ENCODE measurements at places on chromosomes 1 and 21. TPM values are rescaled to one million over a fixed set of nuclear protein-coding genes. Genes with fewer than 3 reads are reported as not detected.

DNA sequence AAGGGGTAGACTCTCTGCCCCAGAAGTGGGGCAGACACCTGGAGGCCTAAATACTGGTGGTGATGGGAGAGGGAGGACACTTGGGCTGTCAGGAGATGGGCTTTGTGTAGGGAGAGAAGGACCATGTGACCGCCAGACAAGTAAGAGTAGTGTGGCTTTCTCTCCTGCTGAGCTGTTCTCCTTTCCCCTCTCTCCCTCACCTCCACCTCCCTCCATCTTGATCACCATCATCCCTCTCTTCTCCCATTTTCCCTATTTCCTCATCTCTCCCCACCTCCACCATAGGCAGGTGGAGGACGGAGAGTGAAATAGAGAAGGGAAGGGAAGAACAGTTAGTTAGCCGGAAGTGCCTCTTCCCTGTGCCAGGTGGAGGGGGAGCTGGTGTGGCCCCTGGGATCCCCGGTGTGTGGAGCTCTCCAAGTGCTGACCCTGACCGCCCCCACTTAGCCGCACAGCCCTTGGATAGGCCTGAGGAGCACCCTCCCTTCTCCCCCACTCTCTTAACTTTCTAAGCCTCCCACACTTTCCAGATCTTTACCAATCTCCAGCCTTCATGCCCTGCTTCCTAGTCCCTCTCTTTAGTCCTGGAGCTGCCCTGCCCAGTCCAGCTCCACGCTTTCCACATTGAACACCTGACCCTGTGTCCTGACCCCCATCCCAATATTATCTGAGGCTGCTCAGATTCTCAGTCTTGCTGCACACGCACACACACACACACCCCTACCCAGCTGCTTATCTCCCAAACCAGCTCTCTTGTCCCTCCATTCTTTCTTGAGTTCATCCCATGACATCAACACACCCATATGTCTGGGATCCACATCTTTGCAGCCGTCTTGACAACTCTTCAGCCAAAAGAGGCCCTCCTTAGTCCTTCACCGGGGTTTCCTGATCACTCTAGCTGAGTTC, 1.5 kb downstream of the CELF3 start:
- H3K4me3 ChIP-seq, result no peak overlapping the region
- no peak overlapping the region for H3K27ac ChIP-seq
- peaks cover 10% of the 10 kb centered on the region for H3K4me1 ChIP-seq
- DNase-seq, result no peak

DNA sequence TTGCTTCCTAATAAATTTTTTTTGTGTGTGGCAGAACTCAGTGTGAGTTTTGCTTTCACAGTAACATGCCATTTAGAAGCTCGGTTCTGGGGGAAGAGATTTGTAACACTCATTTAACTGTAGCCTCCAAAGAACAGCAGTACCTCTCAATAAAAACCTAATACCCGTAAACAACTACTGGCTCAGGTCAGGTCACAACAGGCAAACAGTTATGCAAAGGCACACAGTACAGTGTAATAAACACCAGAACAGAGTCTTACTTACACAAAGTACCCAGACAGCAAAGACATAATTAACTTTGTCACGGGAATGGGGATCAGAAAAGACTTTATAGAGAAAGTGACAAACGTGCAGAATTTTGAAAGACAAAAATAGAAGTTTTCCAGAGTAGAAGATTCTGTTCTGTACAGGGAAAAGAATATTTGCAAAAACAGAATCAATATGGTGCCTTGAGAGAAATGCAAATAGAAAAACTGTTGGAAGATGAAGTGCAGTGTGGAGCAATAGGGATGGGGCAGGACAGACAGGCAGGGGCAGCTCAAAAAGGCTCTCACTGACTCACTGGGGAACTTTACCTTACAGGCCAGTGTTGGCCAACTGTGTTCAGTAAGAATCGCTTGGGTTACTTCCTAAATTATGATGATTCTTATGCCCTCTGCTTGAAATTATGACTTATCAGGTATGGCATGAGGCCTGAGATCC, 38.8 kb downstream of the EGLN1 start:
- no peak overlapping the region for H3K4me3 ChIP-seq
- no peak overlapping the region for H3K27ac ChIP-seq
- H3K4me1 ChIP-seq, result peaks cover 7% of the 10 kb centered on the region
- H3K27me3 ChIP-seq, result no peaks in the 10 kb centered on the region
- H3K36me3 ChIP-seq, result no peaks in the 10 kb centered on the region

DNA sequence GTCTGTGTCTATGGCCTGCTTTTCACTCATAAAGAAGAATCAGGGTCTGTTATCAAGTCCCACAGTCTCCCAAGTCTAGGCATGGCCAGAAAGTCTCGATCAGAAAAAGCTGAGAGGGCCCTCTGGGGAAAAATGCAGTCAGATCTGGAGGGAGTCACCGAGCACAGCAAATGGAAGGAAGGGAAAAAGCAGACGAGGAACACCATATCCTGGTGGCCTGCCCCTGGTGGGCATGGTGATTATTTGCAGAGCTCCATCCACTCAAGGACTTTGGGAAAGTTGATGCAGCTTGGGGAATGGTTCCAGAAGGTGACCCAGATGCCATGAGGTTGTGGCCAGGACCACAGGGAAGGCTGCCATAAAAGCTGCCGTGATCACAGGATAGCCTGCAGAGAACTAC, 189.1 kb downstream of the CLIC6 start:
- H3K4me1 ChIP-seq, result no peaks in the 10 kb centered on the region
- H3K27me3 ChIP-seq, result no peaks in the 10 kb centered on the region
- peaks cover 92% of the 10 kb centered on the region for H3K36me3 ChIP-seq

GRCh38 chr1:170661646-170662411, 2.1 kb upstream of the PRRX1 start:
- no peaks in the 10 kb centered on the region for H3K36me3 ChIP-seq
- H3K4me3 ChIP-seq, result peak overlapping the region; percentile 62
- peak overlapping the region; percentile 66 for H3K27ac ChIP-seq
- H3K4me1 ChIP-seq, result peaks cover 29% of the 10 kb centered on the region
- no peak for DNase-seq

GRCh38 chr1:160083968-160084770, 2.8 kb downstream of the KCNJ9 start:
- peaks cover 14% of the 10 kb centered on the region for H3K36me3 ChIP-seq
- H3K27ac ChIP-seq, result no peak overlapping the region
- peaks cover 54% of the 10 kb centered on the region for H3K27me3 ChIP-seq
- DNase-seq, result peak; percentile 86
- H3K4me3 ChIP-seq, result peak overlapping the region; percentile 41
- peaks cover 8% of the 10 kb centered on the region for H3K4me1 ChIP-seq

DNA sequence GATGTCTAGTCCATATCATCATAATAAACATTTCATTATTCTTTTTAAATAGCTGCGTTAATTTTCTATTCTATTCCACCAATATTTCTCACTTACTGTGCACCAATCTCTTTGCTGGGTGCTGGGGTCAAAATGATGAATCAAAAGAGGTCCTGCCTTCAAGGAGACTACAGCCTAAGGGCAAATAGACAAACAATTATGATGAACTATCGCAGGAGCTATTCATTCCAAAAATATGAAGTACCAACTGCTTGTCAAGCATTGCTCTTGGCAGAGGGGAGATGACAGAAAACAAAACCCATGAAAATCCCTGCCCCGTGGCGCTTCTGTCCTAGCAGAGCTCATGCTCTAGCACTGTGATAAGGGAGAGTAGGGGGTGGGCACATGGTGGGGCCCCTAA, 28.8 kb upstream of the SLC26A9 start:
- H3K4me3 ChIP-seq, result no peak overlapping the region
- DNase-seq, result no peak
- no peaks in the 10 kb centered on the region for H3K36me3 ChIP-seq
- no peaks in the 10 kb centered on the region for H3K27me3 ChIP-seq

DNA sequence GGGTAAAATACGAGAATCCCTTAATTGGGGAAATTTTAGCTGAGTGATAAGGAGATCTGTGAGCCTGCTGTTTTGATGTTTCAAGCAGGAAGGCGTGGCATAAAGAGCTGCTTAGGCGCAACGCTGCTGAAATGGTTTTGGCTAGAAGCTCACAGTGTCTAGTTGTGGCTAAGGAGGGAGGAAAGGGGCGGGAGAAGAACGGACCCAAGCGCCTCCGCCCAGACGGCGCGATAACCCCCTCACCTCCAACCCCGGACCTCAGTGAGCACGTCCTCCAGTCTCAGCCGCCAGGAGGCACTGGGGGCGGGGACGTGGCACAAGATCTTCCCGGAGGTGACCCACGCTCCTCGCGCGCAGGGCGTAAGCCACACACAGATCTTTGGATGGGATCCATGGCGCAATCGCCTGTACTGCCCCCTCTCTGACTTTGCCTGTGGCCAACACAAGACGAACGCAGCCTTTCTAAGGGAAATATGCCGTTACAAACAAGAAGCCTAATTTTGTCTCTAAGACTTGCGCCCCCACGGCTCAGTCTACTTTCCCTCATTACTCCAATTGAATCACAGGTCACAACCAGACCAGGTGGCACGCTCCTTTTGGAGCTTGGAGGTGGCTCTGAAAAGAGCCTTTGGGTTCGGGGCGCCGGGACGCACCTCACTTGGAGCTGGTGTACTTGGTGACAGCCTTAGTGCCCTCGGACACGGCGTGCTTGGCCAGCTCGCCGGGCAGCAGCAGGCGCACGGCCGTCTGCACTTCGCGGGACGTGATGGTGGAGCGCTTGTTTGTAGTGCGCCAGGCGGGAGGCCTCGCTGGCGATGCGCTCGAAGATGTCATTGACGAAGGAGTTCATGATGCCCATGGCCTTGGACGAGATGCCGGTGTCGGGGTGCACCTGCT, 23.4 kb upstream of the RNF187 start:
- peaks cover 16% of the 10 kb centered on the region for H3K4me1 ChIP-seq
- DNase-seq, result no peak
- peaks cover 83% of the 10 kb centered on the region for H3K27me3 ChIP-seq
- peak overlapping the region; percentile 25 for H3K4me3 ChIP-seq

DNA sequence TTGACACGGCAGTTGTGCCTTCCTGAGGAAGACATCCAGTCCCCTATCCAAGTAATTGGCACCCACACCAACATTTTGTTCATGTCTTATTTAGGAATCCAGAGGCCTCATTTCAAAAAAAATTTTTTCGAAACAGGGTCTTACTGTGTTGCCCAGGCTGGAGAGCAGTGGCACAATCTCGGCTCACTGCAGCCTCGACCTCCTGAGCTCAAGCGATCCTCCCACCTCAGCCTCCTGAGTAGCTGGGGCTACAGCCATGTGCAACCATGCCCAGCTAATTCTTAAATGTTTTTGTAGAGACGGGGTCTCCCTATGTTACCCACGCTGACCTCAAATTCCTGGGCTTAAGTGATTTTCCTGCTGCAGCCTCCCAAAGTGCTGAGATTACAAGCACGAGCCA, 9.2 kb upstream of the TRNP1 start:
- no peaks in the 10 kb centered on the region for H3K36me3 ChIP-seq
- no peaks in the 10 kb centered on the region for H3K4me1 ChIP-seq
- no peak overlapping the region for H3K27ac ChIP-seq
- H3K27me3 ChIP-seq, result peaks cover 4% of the 10 kb centered on the region

DNA sequence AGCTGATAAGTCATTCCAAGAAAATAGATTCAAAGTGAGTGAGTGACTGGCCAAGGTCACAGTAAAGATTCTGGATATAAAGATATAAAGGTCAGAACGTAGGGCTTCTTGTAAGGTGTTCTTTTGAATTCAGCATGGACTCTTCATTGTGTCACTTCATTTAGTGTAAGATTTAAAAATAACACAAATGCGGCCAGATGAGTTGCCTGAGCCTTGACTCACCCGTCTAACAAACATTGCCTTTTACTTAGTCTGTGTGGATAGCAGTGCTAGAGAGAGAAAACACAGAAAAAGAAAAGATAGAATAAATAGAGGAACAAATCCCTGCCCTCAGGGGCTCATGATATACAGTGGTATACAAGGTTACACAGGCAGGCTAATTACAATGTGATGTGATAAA, 223.4 kb downstream of the PLPP3 start:
- no peaks in the 10 kb centered on the region for H3K27me3 ChIP-seq
- H3K4me1 ChIP-seq, result no peaks in the 10 kb centered on the region
- H3K4me3 ChIP-seq, result no peak overlapping the region
- H3K27ac ChIP-seq, result no peak overlapping the region

DNA sequence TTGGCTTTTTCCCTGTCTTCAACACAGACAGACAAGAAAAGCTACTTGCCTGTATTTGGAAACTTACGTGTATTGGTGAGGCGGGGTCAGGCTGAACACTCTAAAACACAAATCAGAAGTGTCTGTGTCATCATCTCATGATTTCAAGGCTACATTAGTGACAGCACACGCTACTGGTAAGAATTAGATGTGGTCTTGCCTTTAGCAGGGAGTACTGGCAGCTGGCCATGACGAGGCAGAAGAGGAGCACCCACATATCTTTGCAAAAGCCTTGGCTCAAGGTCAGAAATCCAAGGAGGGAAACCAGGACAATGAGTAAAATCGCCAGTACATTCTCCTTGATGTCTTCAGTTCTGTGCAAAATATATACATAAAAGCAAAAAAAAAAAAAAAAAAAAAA, 77.7 kb downstream of the PCNX2 start:
- DNase-seq, result no peak
- H3K27me3 ChIP-seq, result no peaks in the 10 kb centered on the region

DNA sequence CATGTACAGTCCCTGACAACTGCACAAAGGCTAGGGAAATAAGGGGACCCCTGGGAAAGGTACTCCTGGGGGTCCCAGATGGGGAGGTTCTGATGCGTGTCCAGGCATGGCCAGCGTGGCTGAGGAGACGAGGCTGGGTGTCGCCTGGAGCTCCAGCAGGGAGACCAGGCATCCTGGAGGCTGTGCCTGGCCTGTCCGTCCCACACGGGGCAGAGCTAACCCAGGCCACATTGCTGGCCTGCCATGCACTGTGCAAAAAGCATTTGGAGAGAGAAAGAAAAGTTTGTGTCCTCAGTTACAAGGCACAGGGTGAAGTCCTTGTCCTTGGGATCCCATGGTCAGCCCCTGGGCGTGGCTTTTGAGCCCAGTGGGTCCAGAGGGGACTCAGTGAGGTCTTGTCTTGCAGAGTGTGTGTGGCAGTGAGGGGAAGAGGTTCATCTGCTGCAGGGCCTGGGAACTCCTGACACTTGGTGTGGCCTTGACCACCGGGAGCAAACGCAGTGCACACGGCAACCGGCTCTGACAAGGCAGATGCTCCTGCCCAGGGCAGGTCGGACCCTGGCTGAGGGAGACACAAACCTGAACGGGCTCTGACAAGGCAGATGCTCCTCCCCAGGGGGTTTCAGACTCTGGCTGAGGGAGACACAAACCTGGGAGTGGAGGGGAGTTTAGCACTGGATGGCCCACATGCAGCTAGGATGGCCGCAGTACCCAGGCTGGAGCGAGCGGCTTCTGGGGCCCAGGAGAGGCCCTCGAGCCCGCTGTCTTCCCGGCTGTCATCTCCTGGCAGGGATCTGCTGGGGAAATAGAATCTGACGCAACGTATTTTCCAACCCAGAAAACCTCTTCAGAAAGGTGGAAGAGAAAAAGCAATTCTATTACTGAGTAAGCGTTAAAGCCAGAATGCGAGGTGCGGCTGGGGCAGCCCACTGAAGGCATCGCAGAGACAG, 37.3 kb upstream of the COL18A1 start:
- H3K27me3 ChIP-seq, result no peaks in the 10 kb centered on the region
- peak overlapping the region; percentile 7 for H3K27ac ChIP-seq
- no peak overlapping the region for H3K4me3 ChIP-seq

- H3K27me3 ChIP-seq, result no peaks in the 10 kb centered on the region
- H3K36me3 ChIP-seq, result no peaks in the 10 kb centered on the region
- no peak overlapping the region for H3K4me3 ChIP-seq
Measured at GRCh38 chr1:234928642-234929041, 200.0 kb downstream of the TOMM20 start.

- H3K4me1 ChIP-seq, result peaks cover 16% of the 10 kb centered on the region
- no peaks in the 10 kb centered on the region for H3K36me3 ChIP-seq
- DNase-seq, result no peak
- peak overlapping the region; percentile 22 for H3K4me3 ChIP-seq
Measured at GRCh38 chr1:18109756-18110597, 2.4 kb downstream of the IGSF21 start.

CYP4Z1 gene
- 1.4 TPM for total RNA-seq

Data from lower lobe of right lung (tissue), 2 donors.